Stimulated activated CD8-positive, alpha-beta memory T cell treated with anti-CD3 and anti-CD28 coated beads, Interleukin-15, amount 100 ng/mL, for 48 hours (primary cell): ENCODE measurements at places on chromosomes 16 and 17.
A peak's percentile ranks its signal among the peaks of the same experiment; 100 is the strongest.

DNA sequence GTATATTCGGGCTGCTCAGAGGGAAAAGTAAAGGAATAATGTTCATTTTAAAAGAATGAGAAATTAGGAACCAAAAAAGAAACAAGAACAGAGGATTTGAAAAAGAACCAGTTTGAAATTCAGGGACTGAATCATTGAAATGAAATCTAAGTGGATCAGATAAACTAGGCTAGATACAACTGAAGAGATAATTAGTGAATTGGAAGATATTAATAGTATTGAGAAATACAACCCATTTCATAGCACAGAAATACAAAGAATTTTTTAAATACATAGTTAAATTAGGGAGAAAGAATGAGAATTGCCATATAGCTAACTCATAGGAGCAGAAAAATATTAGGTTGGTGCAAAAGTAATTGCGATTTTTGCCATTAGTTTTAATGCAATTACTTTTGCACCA is 117.3 kb upstream of the NOL11 start:
- no peak for DNase-seq

- DNase-seq: no peak
Measured at GRCh38 chr17:56018211-56018610, 135.1 kb upstream of the ANKFN1 start.

DNA sequence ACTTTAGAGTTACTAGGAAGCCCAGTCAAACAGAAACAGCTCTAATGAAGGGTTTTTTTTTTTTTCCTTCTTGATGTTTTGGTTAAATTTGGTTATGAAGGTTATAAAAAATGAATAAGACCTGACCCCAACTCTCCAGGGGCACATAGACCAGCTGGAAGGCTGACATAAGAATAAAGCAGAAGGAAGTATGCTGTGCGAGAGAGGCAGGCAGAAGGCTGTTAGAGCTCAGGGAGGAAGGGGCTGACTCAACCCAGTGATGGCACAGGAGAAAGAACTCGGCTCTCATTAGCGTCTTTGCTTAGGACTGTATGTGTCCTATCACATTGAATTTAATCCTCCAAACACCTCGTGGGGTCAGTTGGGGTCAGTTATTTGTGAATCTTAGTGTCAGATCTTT is 474.6 kb downstream of the PMP22 start:
- no peak for DNase-seq

DNA sequence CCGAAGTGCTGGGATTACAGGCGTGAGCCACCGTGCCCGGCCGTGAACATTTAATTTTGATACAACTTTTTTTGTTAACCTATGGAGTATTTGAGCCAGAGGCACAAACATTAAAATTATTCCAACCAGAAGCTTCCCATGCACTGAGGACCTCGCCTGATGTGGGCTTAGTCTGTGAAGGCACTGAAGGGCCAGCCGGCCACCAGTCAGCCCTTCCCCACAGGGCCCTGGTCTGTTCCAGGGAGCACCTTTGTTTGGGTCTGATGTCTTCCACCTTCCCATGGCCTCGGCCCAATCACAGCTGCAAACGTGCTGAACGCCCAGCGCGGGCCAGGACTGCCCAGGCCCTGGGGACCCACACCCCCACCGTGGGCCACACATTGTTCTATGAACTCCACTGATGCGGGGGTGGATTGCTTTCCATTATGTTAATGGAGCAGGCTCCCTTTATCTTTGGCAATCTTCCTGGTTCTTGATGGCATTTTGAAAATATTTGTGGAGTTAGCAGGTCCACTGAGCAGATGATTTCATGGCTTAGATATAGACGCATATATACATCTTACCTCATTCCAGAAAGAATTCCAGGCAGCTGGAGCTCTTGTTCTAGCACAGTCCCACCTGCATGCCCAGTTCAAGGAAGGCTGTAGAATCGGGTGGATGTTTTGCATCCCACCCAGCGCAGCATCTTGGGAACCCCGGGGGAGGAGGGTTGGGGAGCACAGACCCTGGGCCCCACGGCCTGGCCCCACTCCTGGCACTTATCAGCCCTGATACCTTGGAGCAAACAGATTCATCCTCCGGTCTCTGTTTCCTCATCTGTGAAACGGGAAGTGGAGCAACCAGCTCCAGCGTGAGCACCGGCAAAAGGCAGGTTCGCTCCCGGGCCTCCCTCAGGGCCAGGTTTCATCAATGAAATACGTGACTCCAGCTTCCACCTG is 14.5 kb downstream of the SPIRE2 start:
- no peak for DNase-seq

DNA sequence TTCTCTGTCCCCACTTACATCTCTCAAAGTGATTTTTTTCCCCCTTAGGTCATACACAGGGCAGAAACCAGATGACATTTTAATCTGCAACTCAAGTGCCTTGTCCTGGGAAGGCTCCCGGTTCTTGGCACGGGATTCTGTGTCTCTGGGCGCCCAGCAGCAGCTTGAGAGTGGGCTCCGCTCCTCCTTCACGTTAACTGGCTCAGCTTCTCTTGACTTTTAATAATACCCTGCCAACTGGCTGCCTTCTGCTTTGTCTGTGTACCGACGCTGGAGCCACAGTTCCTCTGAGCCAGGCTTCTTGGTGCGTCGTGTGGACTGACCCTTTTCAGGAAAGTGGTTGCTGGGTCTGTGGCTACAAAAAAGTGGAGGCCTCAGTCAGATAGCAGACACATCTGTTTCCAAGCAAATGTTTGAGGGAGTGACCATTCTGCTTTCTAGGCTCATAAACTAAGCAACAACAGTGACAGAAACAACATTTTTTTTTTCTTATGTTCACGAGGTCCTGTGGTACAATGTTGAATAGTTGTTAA is 64.9 kb downstream of the IRF8 start:
- DNase-seq: no peak

DNA sequence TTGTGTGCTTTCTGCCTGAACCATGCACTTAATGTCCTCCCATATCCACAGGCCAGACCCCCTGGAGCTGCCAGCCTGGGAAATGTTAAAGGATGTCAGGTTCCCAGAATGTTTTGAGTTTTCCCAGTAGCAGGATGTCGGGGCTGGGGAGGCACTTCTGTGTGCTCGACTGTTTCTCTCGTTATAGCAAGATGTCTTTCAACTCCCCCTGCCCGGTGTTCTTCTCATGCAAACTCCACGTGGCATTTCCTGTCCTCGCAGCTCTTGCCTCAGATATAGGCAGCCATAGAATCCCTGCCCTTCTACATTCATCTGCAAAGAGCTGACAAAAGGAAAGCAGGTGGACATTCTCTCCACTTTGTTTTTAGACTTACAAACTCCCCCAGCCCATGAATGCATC is 457.2 kb upstream of the CDH11 start:
- no peak for DNase-seq

- DNase-seq: no peak
Measured at GRCh38 chr17:21463779-21464407, 87.7 kb downstream of the KCNJ12 start.

DNA sequence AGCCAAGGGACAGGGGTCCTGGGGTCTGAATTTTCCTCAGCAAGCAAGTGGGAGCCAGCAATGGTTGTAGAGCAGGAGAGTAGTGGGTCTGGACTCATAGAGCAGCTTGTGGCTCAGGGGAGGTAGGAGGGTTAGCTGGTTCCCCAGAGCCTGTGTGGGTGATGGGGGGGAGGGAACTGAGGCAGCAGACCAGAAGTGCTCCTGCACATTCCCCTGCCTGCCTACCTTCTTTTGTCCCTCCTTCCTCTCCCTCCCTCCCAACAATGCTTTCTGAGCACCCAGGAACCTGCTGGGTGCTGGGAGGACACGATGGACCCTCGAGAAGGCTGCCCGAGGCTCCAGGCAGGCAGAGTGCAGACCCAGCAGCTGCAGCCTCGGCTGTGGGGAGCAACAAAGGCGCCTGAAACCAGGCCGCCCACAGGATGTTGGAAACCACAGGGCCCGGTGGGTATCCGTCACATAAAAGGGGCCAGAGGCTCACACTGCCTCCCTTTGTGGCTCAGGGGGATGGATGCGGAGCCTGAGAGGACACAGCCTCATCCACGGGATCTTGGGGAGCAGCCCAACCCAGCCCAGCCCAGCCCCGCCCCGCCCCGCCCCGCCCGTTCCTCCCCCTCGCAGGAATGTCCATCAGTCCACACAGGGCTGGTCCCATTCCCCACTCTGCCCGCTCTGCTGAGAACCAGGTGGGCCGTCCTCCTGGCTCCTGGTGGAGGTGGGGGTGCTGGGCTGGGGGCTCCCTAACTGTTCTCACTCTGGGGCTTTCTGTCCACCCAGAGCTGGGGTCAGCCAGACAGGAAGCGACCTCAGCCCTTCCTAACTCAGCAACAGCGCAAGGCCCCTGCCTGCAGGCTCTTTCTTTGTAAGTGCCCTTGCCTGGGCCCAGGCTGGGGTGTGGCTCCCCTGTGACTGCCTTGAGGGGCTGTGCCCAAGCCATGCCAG is 1.7 kb upstream of the NLRC3 start:
- DNase-seq: peak; percentile 70

- peak; percentile 19 for DNase-seq
Measured at GRCh38 chr17:67245694-67246402, 852 bp upstream of the HELZ start.

DNA sequence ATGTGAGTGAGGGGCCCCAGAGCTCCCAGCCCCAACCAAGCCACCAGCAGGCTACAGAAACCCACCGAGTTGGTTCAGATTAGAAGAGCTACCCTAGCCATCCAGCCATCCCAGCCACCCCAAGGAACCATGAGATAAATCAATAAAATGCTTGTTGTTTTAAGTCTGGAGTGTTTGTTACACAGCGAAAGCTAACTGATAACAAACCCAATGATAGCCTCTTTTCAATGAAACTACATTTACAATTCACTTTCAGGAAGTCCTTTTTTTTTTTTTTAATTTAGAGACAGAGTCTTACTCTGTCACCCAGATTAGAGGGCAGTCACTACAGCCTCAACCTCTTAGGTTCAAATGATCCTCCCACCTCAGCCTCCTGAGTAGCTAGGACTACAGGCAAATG is 215.0 kb upstream of the ZFHX3 start:
- DNase-seq: no peak

DNA sequence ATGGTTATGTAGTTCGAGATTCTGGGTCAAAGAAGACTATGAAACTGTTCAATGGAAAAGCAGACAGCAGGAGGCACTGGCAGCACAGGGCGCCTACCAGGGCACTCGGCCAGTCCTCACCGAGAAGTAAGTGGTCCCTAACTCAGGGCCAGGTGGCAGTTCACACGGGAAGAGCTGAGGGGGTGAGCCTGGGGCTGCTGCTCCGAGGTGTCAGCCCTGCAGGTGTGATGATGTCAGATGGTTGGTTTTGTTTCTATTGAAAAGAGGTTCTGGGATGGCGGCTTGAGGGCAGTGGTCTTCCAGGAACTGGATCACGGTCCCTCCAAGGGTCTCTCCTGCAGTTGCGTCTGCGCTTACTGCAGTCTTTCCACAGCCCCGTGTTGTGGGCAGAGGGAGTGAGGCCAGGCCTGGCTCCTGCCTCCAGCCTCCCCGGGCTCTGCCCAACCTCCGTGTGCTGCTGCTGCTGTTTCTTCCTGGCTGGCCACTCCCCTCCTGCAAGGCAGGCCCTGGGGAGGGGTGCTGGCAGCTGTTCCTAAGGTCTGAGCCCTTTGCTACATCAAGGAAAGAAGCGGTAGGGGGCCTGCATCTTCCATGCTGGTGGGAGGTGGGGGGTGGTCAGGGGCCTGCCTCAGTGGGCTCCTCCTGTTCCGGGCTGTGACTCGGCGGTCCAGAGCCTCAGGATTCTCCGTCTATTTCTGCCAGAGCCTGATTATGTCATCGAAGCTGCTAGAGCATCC is 22.6 kb downstream of the RNF213 start:
- DNase-seq: no peak

GRCh38 chr17:33228548-33228947 is 64.5 kb downstream of the ASIC2 start:
- DNase-seq: no peak

GRCh38 chr16:82878466-82878865 is 251.7 kb downstream of the CDH13 start:
- DNase-seq: no peak

DNA sequence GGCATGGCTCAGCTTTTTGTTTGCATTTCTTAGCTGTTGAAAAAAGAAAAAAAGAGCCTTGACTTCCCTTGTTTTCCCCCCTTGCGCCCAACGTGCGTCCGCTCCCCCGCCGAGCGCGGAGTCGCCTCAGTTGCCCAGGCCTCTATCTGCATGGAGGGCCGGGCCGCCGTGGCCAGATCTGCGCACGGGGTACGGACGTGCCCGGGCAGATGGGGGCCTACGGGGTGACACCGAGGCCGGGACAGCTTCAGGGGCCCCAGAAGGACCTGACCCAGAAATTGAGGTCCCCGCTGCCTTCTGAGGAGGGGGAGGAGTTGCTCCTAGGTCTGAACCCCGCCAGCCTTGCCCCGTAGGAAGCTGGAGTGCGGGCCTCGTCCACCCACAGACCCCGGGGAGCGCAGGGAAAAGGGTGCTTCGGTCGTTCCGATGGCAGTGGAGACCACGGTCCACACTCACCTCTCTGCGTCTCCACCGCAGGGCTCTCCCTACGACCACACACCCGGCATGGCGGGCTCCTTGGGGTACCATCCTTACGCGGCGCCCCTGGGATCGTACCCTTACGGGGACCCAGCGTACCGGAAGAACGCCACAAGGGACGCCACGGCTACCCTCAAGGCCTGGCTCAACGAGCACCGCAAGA is 1.5 kb downstream of the IRX5 start:
- no peak for DNase-seq

- DNase-seq: no peak
Measured at GRCh38 chr16:3946604-3947180, 66.2 kb upstream of the CREBBP start.

- no peak for DNase-seq
Measured at GRCh38 chr16:10514369-10515055, 65.9 kb downstream of the EMP2 start.

GRCh38 chr16:68128577-68129305 is 43.6 kb downstream of the NFATC3 start:
- no peak for DNase-seq

DNA sequence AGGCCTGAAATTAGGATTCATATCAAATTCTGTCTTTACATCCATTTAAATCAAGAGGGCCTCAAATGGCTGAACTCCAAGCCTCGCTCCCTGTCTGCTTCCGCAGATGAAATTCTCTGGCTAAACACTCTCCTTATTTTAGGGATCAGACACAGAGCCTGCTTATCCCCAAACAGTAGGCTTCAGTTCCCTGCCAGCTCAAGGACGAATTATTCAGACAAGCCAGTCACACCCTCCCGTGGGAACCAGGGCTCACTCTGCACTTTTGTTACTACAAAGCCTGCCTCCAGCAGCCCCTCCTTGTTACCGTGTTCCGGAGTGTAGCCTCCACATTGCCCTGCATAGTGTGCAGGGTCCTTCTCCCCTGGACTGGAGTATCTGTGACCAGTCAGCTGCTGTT is 46.6 kb upstream of the LCMT1 start:
- DNase-seq: no peak

DNA sequence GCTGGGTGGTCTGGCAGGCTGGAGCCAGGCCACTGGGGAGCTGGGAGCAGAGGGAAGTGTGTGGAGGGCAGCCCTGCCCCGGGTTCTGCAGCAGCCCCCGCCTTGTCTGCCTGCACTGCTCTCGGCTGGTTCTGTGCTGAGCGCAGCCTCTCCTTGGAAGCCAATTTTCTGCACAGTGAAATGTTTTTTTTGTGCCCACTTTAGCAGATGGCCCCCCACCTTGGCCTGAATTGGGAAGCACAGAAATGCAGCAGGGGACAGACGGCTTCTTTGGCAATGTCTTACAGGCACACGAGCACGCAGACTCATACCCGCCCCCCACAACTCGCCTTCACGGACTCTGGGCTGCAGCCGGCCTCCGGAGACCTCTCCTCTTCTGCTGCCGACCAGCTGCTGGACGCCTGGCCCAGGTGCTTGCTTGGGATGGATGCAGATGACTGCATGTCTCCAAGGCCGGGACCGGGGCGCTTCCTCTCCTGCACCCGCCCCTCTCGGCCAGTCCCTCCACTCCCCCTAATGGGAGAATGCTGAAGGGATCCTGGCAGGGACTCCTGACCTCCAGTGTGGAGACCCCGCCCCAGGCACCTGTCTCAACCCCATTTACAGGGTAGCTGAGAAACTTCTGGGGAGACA is 14.8 kb downstream of the NPTX1 start:
- DNase-seq: no peak
